ENCODE measurements at places on chromosomes 7 and 10. TPM values are rescaled to one million over a fixed set of nuclear protein-coding genes. Genes with fewer than 3 reads are reported as not detected.

The PBLD gene
- 1.5 TPM for polyA plus RNA-seq

The PTPRE gene
- polyA plus RNA-seq: 37.3 TPM

The PLEKHS1 gene
- not detected for polyA plus RNA-seq

The CPN1 gene
- not detected for polyA plus RNA-seq

The POM121 gene
- polyA plus RNA-seq: 9.3 TPM

DNA sequence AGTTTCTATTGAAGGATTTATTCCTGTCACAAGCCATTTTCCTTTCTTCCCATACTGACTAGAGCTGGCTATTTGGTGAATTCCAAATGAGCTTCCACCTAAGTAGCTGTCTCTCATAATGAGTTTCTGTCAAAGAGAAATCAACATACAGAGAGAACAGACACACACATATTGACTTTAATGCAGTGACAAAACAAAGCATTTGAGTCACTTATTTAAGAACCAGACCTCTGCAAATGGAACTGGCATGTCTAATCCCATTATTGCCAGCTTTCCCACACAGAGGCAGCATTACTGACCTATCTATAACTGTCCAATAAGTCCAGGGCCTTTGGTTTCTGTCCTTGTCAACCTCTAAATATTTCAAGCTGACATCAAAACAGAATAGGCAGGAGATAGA lies 179.3 kb upstream of the CSTF2T start:
- DNase-seq: peak; percentile 6
- H3K27me3 ChIP-seq: no peaks in the 10 kb centered on the region
- H3K4me1 ChIP-seq: no peaks in the 10 kb centered on the region
- no peaks in the 10 kb centered on the region for H3K36me3 ChIP-seq

DNA sequence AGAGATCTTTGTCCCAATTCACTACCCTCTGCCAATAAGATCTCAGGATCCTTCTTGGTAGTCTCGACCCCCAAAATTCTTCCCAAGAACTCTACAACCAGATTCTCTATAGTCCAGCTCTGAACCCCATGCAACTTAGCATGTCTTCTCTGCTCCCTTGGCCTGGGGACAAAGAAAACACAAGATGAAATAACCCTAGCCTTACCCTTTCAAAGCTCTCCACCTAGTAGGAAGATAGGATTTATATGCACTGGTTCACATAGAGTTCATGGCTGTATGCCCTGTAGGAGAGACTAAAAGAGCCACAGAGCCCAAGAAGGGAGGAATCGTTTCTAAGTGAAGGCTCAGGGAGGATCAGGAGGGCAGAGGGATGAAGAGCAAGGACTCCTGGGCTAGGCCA lies 96.1 kb downstream of the PPP1R3C start:
- no peak overlapping the region for H3K27ac ChIP-seq
- no peaks in the 10 kb centered on the region for H3K36me3 ChIP-seq
- H3K27me3 ChIP-seq: no peaks in the 10 kb centered on the region
- no peak for DNase-seq
- no peaks in the 10 kb centered on the region for H3K4me1 ChIP-seq

- H3K27me3 ChIP-seq: no peaks in the 10 kb centered on the region
- H3K4me1 ChIP-seq: no peaks in the 10 kb centered on the region
- DNase-seq: no peak
- H3K27ac ChIP-seq: no peak overlapping the region
- H3K36me3 ChIP-seq: no peaks in the 10 kb centered on the region
Measured at GRCh38 chr10:43218206-43218950, 48.5 kb downstream of the RASGEF1A start.

- no peaks in the 10 kb centered on the region for H3K36me3 ChIP-seq
- peaks cover 18% of the 10 kb centered on the region for H3K4me1 ChIP-seq
- no peak for DNase-seq
- H3K27ac ChIP-seq: peak overlapping the region; percentile 35
Measured at GRCh38 chr10:114526126-114526503, 121.8 kb upstream of the AFAP1L2 start.

DNA sequence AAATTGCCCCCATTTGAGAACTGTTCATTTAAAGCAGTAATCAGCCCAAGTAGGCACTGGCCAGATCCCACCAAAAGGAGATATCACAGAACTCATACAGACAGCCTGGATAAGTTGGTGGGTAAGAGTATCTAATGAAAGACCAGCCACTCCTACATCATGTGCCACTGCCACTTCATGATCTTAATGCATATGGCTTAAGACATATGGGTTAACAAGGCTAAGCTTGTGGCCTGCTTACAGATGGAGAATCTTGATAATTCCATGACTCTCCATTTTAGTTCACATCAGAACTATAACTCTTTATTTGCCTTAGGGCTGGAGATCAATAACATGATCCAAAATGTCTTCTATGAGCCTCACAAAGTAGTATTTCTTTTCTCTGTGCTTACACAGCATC lies 6.8 kb upstream of the IFIT1B start:
- H3K4me3 ChIP-seq: no peak overlapping the region
- DNase-seq: no peak
- peaks cover 2% of the 10 kb centered on the region for H3K27me3 ChIP-seq

DNA sequence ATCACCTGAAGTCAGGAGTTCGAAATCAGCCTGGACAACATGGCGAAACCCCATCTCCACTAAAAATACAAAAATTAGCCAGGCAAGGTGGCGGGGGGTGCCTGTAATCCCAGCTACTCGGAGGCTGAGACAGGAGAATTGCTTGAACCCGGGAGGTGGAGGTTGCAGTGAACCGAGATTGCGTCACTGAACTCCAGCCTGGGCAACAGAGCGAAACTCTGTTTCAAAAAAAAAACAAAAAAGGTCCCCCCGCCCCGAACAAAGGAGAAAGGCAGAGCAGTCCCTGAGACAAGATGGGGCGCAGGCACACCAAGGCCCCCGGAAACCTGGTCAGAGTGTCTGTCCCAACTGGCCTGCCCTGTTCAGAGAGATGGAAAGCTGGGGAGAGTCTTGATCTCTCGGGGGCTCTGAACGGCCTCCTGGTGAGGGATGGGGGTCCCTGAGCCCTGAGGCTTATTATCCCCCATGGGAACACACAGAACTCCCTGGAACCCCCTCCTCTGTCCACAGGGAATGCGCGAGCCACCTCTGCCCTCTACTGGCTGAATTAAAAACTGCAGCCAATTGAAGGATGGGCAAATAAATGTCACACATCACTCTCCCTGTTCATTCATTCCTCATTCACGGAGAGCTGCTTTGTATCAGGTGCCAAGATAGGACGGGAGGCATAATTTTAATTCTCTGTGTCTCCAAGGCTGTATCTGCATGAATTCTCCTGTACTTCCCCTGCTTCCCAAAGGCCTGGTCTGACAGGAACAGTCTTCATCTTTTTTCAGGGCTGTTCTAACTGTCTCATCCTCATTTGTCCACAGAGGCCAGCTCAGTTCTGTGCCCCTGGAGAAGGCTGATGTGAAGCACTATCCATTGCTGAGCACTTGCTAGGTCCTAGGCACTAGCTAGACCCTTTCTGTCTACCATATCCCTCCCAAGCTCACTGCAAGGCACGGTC lies 28.9 kb downstream of the MAT1A start:
- no peak overlapping the region for H3K4me3 ChIP-seq
- DNase-seq: peak; percentile 26
- H3K27me3 ChIP-seq: no peaks in the 10 kb centered on the region

- no peak for DNase-seq
- H3K4me3 ChIP-seq: no peak overlapping the region
- no peaks in the 10 kb centered on the region for H3K27me3 ChIP-seq
- H3K4me1 ChIP-seq: no peaks in the 10 kb centered on the region
- H3K27ac ChIP-seq: no peak overlapping the region
Measured at GRCh38 chr10:24616536-24616935, 107.2 kb downstream of the ARHGAP21 start.

- H3K27me3 ChIP-seq: no peaks in the 10 kb centered on the region
- DNase-seq: peak; percentile 54
- no peak overlapping the region for H3K4me3 ChIP-seq
- H3K4me1 ChIP-seq: peaks cover 7% of the 10 kb centered on the region
- no peaks in the 10 kb centered on the region for H3K36me3 ChIP-seq
Measured at GRCh38 chr7:47765373-47765979, 182.8 kb downstream of the PKD1L1 start.

DNA sequence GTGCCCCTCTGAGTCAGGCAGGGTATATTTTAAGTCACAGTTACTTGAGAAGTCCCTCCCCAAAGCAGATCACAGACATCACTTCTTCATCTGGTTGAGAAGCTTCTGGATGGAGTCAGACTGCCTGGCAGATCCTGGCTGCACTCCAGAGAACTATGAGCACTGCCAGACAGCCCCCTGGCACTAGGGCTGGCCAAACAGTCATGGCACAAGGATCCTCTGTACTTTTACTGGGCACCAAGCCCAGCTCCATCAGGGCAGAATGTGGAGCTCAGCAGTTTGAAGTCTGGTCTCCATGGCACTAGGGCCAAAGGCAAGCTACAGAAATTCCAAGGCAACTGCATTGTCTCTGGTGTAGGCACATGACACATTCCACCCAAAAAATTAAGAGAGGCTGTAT lies 162.1 kb downstream of the NRG3 start:
- no peaks in the 10 kb centered on the region for H3K36me3 ChIP-seq
- no peaks in the 10 kb centered on the region for H3K27me3 ChIP-seq
- H3K27ac ChIP-seq: no peak overlapping the region
- DNase-seq: no peak
- H3K4me1 ChIP-seq: no peaks in the 10 kb centered on the region

DNA sequence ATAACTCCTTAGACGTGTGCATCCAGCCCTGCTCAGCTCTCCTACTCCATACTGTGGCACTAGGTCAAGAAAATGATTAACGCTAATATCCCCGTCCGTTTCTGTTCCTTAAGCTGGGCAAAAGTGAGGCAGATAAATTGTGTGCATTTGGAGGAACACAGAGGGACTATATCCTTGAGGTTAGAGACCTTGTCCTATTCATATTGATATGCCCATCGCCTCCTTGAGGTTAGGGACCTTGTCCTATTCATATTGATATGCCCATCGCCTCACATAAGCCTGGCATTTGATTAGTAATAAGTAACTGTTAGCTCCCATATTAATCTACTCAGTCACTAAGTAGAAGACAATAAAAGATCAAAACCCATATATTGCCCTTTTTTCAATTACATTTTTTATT lies 12.9 kb upstream of the TAX1BP1 start:
- DNase-seq: no peak
- H3K4me1 ChIP-seq: no peaks in the 10 kb centered on the region
- H3K27me3 ChIP-seq: no peaks in the 10 kb centered on the region
- no peak overlapping the region for H3K27ac ChIP-seq
- H3K4me3 ChIP-seq: no peak overlapping the region
- H3K36me3 ChIP-seq: no peaks in the 10 kb centered on the region

DNA sequence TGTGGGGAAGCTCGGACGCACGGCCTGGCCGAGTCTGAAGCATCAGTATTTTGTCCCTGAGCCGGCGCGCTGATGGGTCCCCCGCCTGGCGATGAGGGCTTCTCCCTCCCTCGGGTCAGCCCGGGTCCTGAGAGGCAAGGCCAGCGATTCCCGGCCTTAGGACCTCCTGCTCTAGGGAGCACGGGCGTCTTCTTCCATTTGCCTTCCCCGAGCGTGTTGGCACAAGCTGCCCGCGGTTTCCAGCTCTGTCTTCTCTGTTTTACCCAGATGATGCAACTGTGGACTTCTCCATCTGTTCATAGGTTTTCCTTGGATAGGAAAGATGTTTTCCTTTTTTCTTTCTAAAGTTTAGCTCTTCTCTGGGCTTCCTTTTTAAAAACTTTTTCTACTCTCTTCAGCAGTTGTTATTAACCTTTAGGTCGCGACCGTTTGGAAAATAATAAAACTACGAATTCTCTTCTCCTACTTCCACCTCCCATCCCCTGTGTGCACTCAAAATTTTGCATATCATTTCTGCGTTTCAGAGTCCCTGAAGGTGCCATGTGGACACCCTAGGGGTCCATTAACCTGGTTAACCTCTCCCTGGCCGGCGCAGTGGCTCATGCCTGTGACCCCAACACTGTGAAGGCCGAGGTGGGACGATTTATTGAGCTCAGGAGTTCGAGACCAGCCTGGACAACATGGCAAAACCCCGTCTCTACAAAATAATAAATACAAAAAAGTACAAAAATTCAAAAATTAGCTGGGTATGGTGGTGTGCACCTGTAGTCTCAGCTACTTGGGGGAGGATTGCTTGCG lies 1.4 kb upstream of the SLC25A28 start:
- peak overlapping the region; percentile 93 for H3K27ac ChIP-seq
- DNase-seq: no peak
- H3K27me3 ChIP-seq: no peaks in the 10 kb centered on the region
- no peaks in the 10 kb centered on the region for H3K36me3 ChIP-seq
- H3K4me3 ChIP-seq: peak overlapping the region; percentile 44
- peaks cover 21% of the 10 kb centered on the region for H3K4me1 ChIP-seq

GRCh38 chr10:69446650-69447151 lies 4.6 kb upstream of the TSPAN15 start:
- H3K36me3 ChIP-seq: no peaks in the 10 kb centered on the region
- H3K27me3 ChIP-seq: no peaks in the 10 kb centered on the region
- H3K27ac ChIP-seq: peak overlapping the region; percentile 82
- H3K4me1 ChIP-seq: peaks cover 64% of the 10 kb centered on the region

DNA sequence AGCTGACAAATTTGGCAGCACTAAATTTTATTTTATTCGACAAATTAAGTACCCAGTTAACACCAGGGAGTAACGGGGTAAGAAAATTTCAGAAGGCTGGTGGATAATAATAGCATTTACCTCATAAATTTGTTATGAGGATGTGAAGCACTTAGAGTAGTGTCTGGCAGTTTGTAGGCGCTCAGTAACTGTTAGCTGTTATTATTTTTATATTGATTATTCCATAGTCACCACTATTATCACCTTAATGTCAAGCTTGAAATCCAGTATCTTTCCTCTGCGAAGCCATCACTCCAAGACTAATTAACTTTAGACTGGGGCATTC lies 563 bp upstream of the COA1 start:
- H3K4me1 ChIP-seq: peaks cover 14% of the 10 kb centered on the region
- no peak for DNase-seq
- H3K27me3 ChIP-seq: peaks cover 3% of the 10 kb centered on the region
- H3K27ac ChIP-seq: peak overlapping the region; percentile 48
- H3K4me3 ChIP-seq: peak overlapping the region; percentile 66

GRCh38 chr10:63125459-63125858 lies 7.7 kb upstream of the NRBF2 start:
- H3K27me3 ChIP-seq: no peaks in the 10 kb centered on the region
- H3K36me3 ChIP-seq: no peaks in the 10 kb centered on the region
- no peak overlapping the region for H3K27ac ChIP-seq
- H3K4me1 ChIP-seq: no peaks in the 10 kb centered on the region
- DNase-seq: no peak

- H3K36me3 ChIP-seq: no peaks in the 10 kb centered on the region
- H3K27ac ChIP-seq: no peak overlapping the region
- no peak for DNase-seq
- H3K4me3 ChIP-seq: no peak overlapping the region
- no peaks in the 10 kb centered on the region for H3K4me1 ChIP-seq
- no peaks in the 10 kb centered on the region for H3K27me3 ChIP-seq
Measured at GRCh38 chr7:97580205-97580604, 151.7 kb upstream of the TAC1 start.

- peaks cover 11% of the 10 kb centered on the region for H3K4me1 ChIP-seq
- no peaks in the 10 kb centered on the region for H3K36me3 ChIP-seq
- H3K27ac ChIP-seq: no peak overlapping the region
Measured at GRCh38 chr7:135742371-135742770, 6.2 kb downstream of the FAM180A start.

Data from endothelial cell of umbilical vein (primary cell).